Tibial nerve (tissue), 4 donors: ENCODE measurements at places on chromosomes 1 and 21. TPM values are rescaled to one million over a fixed set of nuclear protein-coding genes. Genes with fewer than 3 reads are reported as not detected.

DNA sequence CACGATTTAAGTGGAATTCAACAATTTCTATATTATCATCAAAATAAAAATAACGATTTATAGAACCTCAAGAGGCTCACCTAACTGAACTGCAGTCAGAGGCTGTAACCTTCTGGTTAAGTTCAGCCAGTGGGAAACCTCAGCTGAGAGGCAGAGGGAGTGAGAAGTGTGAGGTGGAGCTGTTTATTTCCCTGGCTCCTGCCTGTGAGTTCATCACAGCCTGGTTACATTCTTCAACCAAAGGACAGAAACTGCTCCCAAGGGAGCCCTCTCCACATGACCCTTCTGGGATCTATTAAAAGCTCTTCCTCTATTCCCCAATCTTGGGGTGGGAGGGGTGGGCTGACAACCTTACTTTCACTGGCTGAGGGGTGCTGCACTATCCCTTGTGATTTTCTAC is 22.2 kb downstream of the DYNLT5 start:
- H3K36me3 ChIP-seq: no peaks in the 10 kb centered on the region
- no peaks in the 10 kb centered on the region for H3K27me3 ChIP-seq
- H3K4me3 ChIP-seq: no peak overlapping the region
- no peaks in the 10 kb centered on the region for H3K4me1 ChIP-seq
- H3K27ac ChIP-seq: no peak overlapping the region
- DNase-seq: no peak

DNA sequence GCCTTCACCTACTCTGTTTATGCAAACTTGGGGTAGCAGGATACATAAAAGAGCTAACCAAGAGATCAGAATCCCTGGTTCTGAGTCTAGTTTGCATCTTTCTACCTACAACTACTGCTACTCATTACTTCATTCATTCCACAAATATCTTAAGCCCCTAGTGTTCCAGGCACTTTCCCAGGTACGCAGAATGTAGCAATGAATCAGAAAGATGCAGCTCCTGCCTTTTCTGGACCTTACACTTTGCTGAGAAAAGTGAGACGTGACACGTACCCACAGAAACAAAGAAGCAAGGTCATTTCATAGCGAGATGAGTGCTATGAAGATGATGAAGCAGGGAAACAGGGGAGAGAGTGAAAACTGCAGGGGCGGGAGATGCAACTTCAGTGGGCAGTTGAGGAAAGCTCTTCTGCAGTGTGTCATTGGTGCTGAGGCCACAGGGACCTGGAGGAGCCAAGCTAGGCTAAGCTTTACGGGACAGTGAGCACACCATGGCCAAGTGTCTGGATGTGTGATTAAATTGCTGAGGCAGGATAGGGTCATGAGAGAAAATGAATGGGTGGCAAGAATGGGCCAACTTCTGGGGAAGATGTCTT is 167.9 kb downstream of the TNFSF18 start:
- H3K4me1 ChIP-seq: no peaks in the 10 kb centered on the region
- H3K27me3 ChIP-seq: no peaks in the 10 kb centered on the region
- H3K4me3 ChIP-seq: no peak overlapping the region
- H3K27ac ChIP-seq: no peak overlapping the region
- no peak for DNase-seq

OR2T35 gene
- total RNA-seq: not detected

GRCh38 chr1:113505357-113505756 is 115.0 kb downstream of the MAGI3 start:
- H3K27ac ChIP-seq: no peak overlapping the region
- no peaks in the 10 kb centered on the region for H3K4me1 ChIP-seq
- DNase-seq: no peak
- no peaks in the 10 kb centered on the region for H3K36me3 ChIP-seq
- H3K4me3 ChIP-seq: no peak overlapping the region

SERINC2 gene
- total RNA-seq: 0.42 TPM

GRCh38 chr1:89305493-89305892 is 32.8 kb upstream of the GBP5 start:
- no peaks in the 10 kb centered on the region for H3K4me1 ChIP-seq
- H3K36me3 ChIP-seq: no peaks in the 10 kb centered on the region
- H3K27ac ChIP-seq: no peak overlapping the region
- DNase-seq: no peak
- H3K4me3 ChIP-seq: no peak overlapping the region

- no peaks in the 10 kb centered on the region for H3K36me3 ChIP-seq
- no peak overlapping the region for H3K27ac ChIP-seq
- no peak for DNase-seq
- H3K4me3 ChIP-seq: no peak overlapping the region
- H3K27me3 ChIP-seq: peaks cover 9% of the 10 kb centered on the region
- H3K4me1 ChIP-seq: no peaks in the 10 kb centered on the region
These were observed 7.0 kb downstream of the TAS1R2 start for GRCh38 chr1:18852501-18852900.

DNA sequence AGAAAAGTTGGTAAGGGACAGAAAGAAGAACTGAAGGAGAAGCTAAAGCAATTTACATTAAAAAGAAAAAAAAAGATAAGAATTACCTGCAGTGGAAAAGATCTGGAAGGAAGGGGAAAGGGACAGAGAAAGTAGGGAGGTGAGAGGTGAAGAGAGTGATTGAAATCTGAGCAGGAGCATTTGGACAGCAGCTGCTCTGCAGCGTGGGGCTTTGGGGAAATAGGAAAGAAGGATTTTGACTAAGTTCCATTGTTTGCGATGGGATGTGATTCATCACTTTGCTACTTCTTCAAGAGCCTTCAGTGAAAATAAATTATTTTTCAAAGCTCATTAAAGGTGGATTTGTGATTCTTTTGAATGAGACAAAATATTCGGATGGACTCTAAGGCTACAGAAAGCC is 26.1 kb upstream of the NMNAT2 start:
- no peak overlapping the region for H3K27ac ChIP-seq
- H3K4me1 ChIP-seq: no peaks in the 10 kb centered on the region
- no peak overlapping the region for H3K4me3 ChIP-seq
- no peak for DNase-seq
- no peaks in the 10 kb centered on the region for H3K27me3 ChIP-seq
- H3K36me3 ChIP-seq: no peaks in the 10 kb centered on the region

DNA sequence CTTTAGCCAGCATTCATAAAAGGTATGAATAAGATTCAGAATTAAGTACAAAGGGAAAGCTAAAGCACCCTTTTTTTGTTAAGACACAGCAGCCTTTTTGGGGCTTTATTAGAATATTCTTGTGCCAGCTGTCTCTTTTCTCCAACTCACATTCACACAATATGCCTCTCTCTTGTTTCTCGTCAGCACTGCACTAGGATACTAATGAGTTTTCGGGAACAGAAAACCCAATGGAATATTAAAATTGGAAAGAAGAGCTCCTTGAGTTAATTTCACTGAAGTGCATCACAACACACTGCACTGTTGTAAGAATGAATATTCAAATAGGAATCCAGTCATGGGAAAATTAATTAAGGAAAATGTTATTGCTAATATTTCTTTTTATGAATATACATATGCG is 410.4 kb upstream of the BEND5 start:
- no peak for DNase-seq
- no peaks in the 10 kb centered on the region for H3K4me1 ChIP-seq
- no peaks in the 10 kb centered on the region for H3K27me3 ChIP-seq

SV2A gene
- total RNA-seq: 0.84 TPM

SPRR5 gene
- not detected for total RNA-seq

- DNase-seq: no peak
- no peaks in the 10 kb centered on the region for H3K4me1 ChIP-seq
- peak overlapping the region; percentile 23 for H3K4me3 ChIP-seq
These were observed 690 bp downstream of the EPS8L3 start for GRCh38 chr1:109762821-109763645.

- H3K27ac ChIP-seq: no peak overlapping the region
- H3K36me3 ChIP-seq: no peaks in the 10 kb centered on the region
These were observed 103.7 kb downstream of the NCAM2 start for GRCh38 chr21:21101911-21102310.

DNA sequence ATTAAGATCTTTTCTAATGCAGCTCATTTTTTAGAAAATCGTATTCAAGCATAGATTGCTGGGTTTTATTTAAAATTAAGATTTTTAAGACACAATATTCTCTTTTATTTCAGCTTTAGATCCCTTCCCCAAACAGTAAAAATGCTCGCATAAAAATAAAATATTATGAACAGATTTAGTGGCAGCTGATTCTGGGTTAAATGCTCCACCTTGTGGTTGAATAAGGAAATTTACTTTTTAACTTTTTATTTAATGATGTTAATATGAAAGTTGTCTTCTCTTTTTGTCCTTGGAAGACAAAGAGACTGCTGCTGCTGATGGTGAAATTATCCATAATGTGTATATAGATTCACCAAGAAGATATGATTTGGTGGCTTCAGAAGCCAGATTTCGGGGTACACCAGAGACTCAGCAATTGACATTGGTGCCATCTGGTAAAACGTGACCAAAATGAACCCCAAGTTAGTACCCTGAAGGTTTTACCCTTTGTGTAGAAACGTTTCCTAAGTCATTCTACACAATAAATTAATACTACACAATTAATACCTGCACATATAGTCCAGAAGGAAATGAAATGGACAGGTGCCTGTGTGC is 128.0 kb downstream of the ADAMTS1 start:
- no peaks in the 10 kb centered on the region for H3K27me3 ChIP-seq
- DNase-seq: no peak
- no peak overlapping the region for H3K27ac ChIP-seq
- no peaks in the 10 kb centered on the region for H3K36me3 ChIP-seq

DNA sequence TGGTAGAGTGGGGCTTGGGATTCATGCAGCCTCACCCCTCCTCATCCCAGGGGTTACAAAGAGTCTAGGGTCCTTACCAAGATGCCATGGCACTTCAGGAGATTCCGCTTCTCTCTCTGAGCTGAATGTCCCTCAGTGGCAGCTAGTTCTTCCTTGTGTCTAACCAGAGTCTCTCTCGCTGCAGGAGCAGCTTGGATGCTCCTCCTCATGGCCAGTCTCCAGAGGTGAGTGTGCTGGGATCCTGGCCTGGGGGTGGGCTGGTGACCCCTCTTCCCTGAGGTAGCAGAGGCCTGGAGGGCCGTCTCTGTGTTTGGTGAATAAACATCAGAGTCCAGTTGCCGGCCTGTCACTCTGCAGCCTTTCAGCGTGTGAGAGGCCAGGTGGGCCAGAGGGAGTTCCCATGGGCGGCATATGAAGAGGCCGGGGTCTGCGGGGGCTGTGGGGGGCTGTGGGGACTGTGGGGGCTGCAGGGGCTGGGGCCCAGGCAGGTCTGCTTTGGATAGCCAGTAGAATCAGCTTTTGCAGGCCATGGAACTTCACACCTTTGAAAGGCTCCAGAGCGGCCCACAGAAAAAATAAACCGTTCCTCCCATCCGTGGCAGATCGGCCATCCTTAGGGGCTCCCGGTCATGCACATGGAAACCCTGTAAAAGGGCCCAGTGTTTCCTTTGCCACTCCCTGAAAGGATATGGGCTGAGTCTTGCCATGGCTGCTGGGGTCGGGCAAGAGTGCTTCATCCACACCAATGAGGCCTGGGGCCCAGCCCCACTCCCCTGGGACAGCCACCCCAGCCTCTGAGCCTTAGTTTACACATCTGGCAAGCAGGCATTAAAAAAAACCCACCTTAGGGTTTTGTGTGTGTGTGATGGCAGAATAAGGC is 256.4 kb downstream of the FOXD2 start:
- H3K4me1 ChIP-seq: no peaks in the 10 kb centered on the region
- no peak for DNase-seq
- H3K4me3 ChIP-seq: no peak overlapping the region
- H3K27ac ChIP-seq: no peak overlapping the region
- H3K27me3 ChIP-seq: no peaks in the 10 kb centered on the region

GRCh38 chr1:223641523-223642039 is 23.9 kb downstream of the CAPN8 start:
- H3K4me1 ChIP-seq: no peaks in the 10 kb centered on the region
- H3K36me3 ChIP-seq: no peaks in the 10 kb centered on the region
- no peak for DNase-seq
- no peak overlapping the region for H3K4me3 ChIP-seq

- no peaks in the 10 kb centered on the region for H3K27me3 ChIP-seq
- peak overlapping the region; percentile 7 for H3K4me3 ChIP-seq
- H3K36me3 ChIP-seq: peaks cover 3% of the 10 kb centered on the region
- DNase-seq: peak; percentile 65
- H3K27ac ChIP-seq: peak overlapping the region; percentile 87
These were observed 3.4 kb downstream of the PTTG1IP start for GRCh38 chr21:44869781-44870747.

BATF3 gene
- total RNA-seq: 2.2 TPM

SIM2 gene
- not detected for total RNA-seq

DNA sequence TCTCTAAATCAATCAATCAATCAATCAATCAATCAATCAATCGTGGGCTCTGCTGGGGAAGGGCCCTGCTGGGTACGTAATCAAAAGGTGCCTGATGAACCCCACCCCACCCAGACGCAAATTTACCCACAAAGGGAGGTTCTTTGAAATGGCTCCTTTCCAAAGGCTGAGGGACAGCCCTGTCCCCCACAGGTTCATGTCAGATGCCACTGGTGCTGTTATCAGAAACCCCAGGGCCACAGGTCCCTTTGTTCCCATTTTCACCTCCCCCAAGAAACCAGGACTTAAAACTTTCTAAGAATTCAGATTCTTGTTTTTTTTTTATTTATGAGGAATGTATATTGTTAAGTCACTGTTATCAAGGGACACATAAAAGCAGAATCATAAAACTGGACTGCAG is 14.2 kb downstream of the CHRNB2 start:
- no peaks in the 10 kb centered on the region for H3K4me1 ChIP-seq
- DNase-seq: no peak
- peaks cover 93% of the 10 kb centered on the region for H3K36me3 ChIP-seq
- no peaks in the 10 kb centered on the region for H3K27me3 ChIP-seq
- H3K4me3 ChIP-seq: no peak overlapping the region

DNA sequence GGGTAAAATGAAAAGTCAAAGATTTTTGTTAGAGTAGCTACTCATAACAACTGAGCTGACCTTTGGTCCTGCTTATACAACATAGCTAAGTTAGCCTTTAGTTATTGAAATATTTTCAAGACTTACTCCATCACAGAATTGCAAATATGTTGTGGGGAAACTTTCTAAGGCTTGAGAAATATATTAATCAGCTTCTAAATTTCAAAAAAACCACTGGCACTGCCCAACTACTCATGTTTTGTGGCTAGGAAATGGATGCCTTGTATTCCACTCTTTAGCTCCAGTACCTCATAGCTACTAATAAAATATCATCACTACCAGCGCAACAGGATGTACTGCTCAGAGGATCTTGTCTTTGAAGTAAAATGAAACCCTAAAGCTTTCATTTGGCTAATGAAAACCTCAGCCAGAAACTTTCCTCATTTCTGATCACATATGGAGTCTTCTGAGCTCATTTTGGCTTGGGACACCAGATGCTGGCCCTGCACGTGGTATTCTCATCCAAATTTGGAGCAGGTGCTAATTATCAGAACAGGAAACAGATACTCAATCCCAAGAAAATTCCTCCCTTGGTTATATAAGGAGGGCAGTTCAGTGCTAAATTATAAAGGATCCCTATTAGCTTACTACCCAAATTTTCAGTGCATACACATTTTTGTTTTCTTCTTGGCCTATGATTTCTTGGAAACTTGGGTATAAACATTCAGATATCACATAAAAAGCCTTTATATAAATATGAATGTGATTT is 690.7 kb downstream of the ADGRL2 start:
- H3K36me3 ChIP-seq: no peaks in the 10 kb centered on the region
- no peak overlapping the region for H3K27ac ChIP-seq
- H3K4me1 ChIP-seq: peaks cover under 1% of the 10 kb centered on the region
- H3K4me3 ChIP-seq: no peak overlapping the region
- H3K27me3 ChIP-seq: no peaks in the 10 kb centered on the region
